ENCODE measurements at places on chromosomes 2 and 18.

DNA sequence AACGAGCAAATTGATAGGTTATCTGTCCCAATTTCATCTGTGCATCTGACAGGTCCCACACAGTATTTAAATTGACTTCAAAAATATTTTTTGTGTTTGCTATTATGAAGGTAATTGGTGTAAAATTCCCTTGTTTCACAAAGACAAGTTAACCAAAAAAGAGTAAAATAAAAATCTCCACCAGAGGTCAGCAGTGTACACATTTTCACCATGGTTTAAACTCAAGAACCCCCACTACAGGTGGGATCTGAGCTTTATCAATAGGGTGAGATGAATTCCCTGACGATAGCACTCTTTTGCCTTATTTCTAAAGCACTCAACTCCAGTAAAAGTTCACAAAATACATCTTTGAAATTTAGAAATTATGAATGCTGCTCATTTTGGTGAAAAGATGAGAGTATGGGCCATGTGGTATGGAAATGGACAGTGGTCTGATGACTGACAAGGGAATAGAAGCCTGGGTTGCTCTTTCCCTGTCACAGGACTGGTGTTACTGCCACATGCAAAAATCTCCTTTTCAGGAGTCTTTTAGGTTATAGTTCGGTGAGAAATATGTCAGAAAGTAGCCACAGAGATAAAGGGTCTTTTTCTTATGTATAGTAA lies 68.0 kb downstream of the SERPINB8 start:
- peak; percentile 24 for DNase-seq

GRCh38 chr2:106195981-106196380 lies 1.9 kb upstream of the UXS1 start:
- DNase-seq, result no peak

DNA sequence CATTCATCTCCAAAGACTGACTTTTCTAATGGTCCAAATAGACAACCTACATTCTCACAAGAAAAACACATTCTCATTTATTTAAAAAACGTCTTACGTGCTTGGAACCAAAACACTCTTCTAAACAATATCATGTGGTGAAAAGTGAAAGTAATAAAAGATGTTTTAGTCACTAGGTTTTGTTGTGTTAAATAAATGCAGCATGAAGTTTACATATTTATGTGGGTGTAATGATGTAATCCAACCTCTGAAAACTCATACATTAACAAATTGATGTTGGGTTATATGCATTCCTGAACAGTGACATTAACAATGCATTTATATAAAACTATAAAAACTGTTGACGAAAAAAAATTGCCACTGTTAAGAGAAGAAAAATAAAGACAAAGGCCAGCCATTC lies 55.1 kb upstream of the ACVR2A start:
- no peak for DNase-seq

DNA sequence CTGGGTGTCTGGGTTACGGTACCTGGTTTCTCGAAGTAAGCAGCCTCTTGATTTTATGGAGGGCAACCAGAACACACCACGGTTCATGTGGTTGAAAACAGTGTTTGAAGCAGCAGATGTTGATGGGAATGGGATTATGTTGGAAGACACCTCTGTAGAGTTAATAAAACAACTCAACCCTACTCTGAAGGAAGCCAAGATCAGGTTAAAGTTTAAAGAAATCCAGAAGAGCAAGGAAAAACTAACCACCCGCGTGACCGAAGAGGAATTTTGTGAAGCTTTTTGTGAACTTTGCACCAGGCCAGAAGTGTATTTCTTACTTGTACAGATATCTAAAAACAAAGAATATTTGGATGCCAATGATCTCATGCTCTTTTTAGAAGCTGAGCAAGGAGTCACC lies 279.8 kb downstream of the PLCL1 start:
- DNase-seq, result no peak

DNA sequence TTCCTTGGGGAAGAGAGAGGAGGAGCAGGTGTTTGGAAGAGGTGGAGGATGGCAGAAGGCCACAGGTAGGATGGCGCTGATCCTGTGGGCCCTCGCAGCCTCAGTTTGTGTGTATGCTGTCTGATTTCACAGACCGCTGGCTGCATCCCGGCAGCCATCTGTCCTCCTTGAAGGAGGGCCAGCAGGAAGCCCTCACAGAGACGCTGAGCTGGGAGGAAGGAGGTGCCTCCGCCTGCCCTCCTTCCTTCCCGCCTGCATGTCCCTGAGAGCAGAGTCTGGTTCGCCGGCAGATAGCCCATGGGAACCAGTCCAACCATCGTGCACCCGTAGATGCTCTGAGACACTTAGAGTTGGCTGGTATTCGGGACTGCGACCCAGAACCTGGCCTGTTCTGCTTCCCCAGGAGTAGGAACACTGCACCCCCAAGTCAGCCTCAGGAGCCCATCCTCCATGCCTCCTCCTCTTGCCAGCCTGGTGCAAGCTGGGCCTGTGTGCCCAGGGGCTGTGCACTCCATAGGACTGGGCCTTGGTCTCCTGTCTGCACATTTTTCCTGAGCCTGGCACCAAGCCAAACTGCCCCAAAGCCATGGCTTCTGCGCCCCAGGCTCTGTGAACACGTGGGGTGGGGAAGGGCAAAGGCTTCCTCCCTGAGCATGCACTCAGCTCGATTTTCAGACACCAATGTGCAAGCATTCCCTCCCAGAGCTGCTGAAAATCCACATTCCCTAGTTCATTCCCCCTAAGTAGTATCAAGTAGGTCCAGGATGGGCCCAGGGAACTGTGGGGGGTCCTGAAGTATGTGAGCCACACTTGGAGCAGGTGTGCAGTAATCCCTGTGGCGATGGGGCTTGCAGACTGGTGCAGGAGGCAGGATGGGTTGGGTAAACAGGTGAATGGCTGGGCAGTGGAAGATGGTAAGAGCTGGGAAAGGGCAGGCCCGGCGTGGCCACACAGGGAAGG lies 115.6 kb downstream of the SEPTIN10 start:
- DNase-seq, result no peak

- peak; percentile 44 for DNase-seq
Measured at GRCh38 chr18:79393181-79393634, 2.5 kb upstream of the NFATC1 start.

DNA sequence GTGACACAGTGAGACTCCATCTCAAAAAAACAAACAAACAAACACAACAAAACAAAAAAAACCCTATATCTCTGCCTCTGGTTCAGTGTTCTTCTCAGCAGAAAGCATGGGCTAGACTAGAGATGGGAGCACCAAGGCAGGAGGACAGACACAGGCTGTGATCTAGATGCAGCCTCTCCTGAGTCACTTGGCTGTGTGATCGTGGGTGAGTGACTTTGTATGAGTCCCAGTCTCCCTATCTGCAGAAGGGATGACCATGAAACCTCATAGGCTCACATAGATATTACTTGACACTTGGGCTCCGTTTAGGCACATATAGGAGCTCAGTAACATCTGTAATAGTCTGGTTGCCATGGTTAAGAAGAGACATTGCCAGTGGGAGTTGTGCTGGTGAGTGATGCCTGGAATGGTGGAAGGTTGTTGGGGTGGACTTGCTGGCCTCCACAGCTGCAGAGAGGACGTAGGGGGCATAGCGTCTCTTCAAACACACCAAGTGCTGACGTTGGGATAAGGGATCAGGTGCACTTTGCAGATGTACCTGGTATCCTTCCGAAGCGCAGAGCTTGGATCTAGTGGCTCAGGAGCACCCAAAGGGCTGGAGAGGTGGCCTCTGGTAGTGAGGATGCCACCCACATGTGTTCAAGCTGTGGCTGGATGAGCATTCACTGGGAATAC lies 318.9 kb upstream of the HS6ST1 start:
- DNase-seq, result no peak

- no peak for DNase-seq
Measured at GRCh38 chr2:46562451-46562840, 83.1 kb downstream of the TMEM247 start.

- no peak for DNase-seq
Measured at GRCh38 chr18:7259475-7259874, 28.6 kb downstream of the LRRC30 start.

GRCh38 chr2:105801961-105802360 lies 57.2 kb downstream of the NCK2 start:
- DNase-seq, result no peak

DNA sequence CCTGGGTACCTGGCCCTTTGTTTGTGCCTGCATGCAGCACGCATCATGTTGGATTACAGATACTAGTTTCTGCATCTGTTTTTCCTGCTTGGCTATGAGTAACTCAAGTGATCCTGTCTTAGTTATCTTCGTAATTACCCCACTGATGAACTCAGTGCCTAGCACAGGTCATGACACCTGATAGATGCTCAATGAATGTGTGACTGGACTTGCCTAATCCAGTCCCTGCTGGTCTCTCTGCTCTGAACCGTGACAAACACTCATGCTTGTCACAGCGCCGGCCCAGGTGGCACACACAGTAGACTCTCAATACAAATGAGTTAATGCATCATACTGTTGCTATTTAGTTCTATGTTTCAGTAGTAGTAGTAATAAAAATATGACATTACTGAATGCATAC lies 31.2 kb upstream of the NTSR2 start:
- DNase-seq, result no peak

DNA sequence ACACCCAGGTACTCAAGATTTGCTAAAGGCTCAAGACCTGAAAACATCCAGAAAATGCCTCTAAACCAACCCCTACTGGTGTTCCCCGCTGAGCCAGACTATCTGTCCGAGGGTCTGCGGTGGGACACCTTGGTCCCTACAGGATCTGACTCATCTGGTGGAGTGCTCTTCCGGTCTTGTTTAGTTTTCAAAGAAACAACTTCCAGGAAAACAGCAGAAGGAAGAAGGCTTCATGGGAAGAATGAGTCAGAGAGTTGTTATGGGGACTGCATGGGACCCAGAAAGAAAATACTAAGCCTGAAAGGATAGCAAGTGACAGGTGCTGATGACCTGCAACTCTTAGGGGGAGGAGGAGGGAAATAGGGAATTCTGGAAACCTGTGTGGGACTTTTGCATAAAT lies 41.3 kb downstream of the ZFP36L2 start:
- DNase-seq, result no peak

DNA sequence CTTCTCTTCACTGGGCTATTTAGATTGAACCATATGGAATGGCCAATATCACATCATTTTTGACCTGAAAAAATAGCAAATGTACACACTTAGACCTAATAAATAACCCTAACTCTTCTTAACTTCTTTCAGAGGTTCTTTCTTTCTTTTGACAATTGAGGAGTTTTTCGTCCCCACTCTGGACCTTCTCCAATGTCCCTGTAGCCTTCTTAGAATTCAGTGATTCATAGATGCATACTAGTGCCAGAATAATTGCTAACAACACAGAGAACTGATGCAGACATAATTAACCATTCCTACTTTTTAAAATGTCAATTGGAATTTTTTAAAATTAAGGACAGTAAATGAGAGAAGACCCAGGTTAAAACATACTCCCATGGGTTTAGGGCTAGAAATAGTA lies 20.0 kb downstream of the DAPL1 start:
- DNase-seq, result no peak

DNA sequence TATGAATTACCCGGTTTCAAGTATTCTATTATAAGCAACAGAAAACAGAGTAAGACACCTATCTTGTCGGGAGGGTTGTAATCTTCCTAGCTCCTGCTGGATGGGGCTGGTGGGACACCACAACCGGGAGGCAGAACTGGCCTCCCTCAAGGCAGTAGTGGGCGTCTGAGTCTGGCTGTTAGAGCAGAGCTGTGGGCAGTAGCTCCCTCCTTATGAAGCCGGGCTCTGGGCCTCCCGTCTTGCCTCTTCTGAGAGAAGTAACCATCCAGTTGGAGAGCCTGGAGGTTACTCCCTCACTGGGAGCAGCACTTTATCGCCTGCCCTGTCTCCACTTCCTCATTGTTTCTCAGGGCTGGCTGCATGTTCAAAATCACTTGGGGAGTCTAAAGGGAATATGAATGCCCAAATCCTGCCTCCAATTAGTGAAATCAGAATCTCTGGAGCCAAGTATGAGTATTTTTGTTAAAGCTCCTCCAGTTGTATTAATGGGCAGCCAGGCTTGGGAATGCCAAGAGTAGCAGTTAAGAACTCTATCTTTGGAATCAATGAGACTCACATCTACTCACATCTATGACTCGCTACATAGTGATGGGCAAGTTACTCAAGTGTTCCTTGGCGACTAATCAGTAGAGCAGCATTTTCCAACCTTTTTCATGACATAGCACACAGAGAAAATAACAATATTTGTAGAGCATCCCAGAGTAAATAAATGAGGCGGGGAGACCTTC lies 27.3 kb upstream of the NRP2 start:
- DNase-seq, result no peak

DNA sequence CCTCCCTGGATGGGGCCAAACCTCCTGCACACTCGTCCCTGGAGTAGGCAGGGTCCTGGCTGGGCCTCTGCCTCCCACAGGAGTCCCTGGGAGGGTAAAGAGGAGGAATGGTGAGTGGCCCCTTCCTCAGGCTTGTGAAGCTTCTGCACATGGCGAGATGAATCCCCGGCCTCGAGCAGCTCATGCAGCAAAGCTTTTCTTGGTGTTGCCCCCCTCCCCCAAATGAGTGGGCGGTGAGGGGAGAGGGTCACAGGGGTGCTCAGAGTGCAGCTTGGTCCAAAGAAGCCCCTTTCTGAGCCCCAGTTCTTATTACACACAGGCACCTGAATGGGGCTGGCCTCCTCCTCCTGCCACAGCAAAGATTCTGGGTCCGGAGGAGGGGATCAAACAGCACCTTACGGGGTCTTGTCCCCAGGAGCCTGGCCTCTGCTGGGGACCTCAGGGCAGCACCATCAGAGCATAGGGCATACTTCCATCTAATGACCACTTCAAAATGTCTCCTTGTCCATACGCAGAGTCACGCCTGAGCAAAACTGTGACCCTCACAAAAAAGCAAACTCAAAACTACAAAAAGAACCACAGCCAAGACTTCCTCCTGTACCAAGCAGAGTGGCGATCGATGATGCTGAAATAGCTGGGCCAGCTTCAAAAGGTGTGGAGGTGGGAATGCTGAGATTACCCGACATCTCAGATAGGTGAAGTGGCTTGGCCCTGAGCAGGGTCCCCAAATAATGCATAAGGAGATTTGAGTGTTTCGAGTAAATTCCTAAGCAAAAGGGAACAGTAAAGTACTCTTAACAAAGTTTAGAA lies 148.4 kb upstream of the TWIST2 start:
- DNase-seq, result no peak

DNA sequence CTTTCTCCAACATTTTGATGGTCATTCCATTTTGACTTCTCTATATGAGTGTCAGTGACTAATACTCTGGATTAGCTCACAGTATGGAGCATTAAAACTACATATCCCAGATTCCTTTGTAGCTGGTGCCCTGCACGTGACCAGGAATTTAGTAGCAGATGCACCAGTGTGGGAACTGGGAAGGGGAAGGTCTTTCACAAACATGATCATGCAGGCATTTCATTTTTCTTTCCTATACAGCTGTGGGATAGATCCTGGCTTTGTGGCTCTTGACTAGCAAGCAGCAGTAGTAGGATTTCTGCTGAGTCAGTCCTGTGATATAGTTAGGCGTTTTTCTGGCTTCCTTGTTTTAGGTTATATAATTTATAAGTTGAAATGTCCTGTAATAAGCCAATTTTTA lies 971.0 kb upstream of the CDH2 start:
- DNase-seq, result no peak

- no peak for DNase-seq
Measured at GRCh38 chr18:67232406-67232805, 284.1 kb downstream of the DSEL start.

GRCh38 chr2:226730481-226730880 lies 69.1 kb downstream of the IRS1 start:
- DNase-seq, result no peak

All from CD4-positive, alpha-beta T cell treated with Interleukin-10 for 1 hour (primary cell).